Cardiac fibroblast (primary cell): ENCODE measurements at places on chromosomes 3 and 15.

DNA sequence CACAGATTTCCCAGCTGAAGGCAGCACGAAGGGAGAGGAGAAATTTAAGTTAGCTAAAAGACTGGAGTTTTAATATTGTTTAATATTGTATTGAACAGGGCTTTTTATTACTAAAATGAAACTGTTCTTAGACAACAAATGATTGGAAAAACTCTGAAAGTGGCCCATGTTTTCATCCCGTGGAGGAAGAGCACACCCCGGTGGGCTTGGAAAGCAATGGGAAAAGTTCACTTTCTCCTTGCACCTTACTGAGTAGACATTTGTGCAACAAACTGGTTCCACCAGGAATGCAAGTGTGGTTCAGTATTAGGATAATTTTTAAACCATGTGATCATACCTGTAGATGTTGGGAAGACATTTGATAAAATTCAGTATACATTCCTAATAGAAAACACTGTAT, 8.2 kb upstream of the ESYT3 start:
- peak; percentile 60 for DNase-seq

DNA sequence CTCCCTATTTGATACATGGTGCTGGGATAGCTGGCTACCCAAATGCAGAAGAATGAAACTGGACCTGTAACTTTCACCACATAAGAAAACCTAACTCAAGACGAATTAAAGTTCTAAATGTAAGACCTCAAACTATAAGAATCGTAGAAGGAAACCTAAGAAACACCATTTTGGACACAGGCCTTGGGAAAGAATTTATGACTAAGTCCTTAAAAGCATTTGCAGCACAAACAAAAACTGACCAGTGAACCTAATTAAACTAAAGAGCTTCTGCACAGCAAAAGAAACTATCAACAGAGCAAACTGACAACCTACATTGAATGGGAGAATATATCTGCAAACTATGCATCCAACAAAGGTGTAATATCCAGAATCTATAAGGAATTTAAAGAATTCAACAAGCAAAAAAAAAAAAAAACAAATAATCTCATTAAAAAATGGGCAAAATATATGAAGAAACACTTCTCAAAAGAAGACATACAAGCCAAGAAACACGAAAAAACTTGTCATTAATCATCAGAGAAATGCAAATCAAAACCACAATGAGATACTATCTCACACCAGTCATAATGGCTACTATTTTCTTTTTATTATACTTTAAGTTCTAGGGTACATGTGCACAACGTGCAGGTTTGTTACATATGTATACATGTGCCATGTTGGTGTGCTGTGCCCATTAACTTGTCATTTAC, 37.0 kb downstream of the HDGFL3 start:
- DNase-seq = peak; percentile 50

- DNase-seq = no peak
Observed at GRCh38 chr3:160210341-160210740, 14.9 kb upstream of the C3orf80 start.

DNA sequence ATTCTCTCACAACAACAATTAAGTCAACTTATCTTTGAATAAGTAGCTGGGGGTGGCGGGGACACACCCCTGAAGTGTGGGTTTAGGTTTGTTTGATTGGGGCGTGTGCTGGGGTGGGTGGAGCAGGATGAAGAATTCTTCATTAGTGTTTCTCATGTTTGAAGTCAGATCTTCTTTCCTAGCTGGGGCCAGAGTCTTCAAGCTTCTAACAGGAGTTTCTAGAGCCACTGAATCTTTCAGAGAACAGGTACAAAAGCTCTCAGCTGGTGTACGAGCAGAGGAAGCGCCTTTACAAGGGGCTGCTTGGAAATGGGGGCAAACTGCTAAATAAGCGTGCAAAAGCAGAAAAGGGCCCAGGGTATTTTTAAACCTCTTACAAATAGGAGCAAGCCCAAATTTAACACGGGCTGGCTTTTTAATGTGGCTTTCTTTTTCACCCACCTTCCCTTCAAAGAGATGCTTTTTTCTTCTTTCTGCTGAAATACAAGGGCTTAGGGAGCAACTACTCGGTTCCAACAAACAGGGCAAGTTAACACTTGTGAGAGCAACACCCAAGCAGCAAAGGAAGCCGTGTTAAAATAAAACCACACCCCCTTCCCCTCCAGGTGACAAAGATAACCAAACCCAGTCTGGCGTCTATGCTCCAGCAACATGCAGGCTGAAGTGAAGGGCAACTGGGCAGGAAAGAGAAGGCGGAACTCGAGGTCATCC, 86.9 kb upstream of the RASGRP1 start:
- DNase-seq = no peak

DNA sequence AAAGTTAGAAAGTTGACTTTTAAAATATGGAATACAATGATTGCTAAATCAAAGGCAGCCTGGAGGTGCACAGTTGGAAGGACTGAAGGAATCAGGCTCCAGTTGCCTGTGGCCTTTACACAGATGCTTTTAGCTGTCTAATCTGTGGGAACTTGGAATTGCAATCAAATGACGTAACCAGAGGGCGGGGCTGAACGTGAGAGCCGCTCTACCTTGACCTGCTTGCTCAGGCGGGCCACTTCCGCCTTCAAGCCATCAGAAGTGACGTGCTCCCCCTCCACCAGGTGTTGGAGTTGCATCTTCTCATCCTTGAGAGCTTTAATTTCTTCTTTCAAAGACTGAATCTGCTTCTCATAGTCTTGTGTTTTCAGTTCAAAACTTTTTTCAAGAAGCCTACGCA, 37.7 kb upstream of the GNB5 start:
- DNase-seq = peak; percentile 28

GRCh38 chr3:112671930-112672715, 31.2 kb upstream of the CCDC80 start:
- DNase-seq = peak; percentile 95

DNA sequence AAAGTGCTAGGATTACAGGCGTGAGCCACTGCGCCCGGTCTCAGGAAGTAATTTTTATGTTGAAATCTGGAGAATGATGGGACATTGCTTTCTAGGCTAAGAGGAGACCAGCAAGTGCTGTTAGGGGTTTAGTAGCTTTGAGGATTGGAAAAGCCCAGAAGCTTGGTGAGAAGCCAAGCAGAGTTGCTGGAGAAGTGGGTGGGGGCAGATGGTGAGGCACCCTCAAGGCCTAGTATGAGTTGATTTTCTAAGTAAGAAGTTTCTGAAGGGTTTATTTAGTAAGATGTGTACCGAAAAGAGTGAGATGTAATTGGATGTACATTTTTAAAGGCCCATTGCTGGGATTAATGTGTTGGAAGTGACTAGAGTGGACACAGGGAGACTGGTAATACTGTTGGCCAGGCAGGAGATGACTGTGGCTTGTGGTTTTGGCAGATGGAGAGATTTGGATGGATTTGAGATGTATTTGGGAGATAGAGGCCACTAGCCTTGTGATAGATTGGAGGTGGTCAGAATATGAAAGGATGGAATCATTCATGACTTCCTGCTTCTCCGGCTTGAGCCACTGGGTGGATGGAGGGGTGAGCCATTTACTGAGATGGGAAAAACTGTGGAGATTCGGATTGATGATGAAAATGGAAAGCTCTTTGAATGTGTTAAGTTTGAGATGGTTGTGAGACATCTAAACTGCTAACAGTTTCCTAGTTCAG, 2.3 kb downstream of the LRRC28 start:
- DNase-seq = peak; percentile 43

GRCh38 chr3:126058666-126059065, 25.3 kb downstream of the SLC41A3 start:
- DNase-seq = no peak

DNA sequence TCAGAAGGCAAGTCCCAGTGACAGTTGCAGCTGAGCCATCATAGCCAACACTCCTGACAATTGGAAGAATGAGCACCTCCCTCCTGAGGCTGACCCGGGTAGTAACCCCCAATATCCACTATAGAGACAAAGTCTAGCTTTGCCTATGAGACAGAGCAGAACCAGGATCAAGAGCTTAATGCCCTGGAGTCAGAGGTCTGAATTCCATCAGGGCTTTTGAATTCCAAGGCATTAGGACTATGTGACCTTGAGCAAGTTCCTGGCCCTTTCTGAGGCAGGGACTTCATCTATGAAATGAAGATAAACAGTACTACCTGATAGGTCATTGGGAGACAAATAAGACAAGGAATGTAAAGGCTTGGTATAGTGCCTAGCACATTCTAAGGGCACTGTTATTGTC, 3.1 kb upstream of the INAFM2 start:
- no peak for DNase-seq

DNA sequence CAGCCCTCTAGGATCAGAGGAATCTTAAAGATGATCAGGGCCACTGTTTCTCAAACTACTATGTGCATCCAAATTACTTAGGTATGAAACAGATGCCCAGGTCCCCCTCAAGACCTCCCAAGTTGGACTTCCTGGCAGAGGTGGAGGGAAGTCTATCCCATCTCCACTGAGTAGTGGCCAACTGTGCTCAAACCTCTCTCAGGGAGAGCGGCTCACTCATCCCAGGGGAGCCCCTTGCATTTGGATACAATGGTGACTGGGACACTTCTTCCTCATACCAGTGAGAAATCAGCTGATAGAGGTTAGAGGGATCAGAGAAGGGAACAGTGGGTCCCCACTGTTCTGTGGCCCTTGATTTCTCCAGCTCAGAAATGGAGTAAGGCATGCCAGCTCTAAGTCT, 8.7 kb upstream of the WNT7A start:
- DNase-seq = no peak

GRCh38 chr15:63381301-63382204, at the start of gene CA12:
CA12 (minus strand) TSS chr15:63381846; CDS start chr15:63381720, 126 bp downstream.
- peak; percentile 53 for DNase-seq

- no peak for DNase-seq
Observed at GRCh38 chr3:133750259-133750656, 4.1 kb downstream of the TF start.

DNA sequence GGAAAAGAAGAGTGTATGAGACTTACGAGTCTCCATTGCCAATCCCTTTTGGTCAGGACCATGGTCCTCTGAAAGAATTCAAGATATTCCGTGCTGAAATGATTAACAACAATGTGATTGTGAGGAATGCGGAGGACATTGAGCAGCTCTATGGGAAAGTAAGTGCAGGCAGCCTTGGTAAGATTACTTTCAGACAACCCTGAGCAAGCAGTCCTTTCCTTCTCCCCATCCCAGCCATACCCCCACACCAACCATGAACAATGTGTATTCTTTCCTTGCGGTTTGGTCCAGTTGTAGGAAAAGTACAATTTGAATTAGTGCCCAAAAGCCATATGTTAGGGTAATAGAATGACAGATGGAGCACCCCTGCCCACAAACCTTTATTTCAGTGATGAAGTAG, 5.6 kb downstream of the TSEN2 start:
- DNase-seq = peak; percentile 53

DNA sequence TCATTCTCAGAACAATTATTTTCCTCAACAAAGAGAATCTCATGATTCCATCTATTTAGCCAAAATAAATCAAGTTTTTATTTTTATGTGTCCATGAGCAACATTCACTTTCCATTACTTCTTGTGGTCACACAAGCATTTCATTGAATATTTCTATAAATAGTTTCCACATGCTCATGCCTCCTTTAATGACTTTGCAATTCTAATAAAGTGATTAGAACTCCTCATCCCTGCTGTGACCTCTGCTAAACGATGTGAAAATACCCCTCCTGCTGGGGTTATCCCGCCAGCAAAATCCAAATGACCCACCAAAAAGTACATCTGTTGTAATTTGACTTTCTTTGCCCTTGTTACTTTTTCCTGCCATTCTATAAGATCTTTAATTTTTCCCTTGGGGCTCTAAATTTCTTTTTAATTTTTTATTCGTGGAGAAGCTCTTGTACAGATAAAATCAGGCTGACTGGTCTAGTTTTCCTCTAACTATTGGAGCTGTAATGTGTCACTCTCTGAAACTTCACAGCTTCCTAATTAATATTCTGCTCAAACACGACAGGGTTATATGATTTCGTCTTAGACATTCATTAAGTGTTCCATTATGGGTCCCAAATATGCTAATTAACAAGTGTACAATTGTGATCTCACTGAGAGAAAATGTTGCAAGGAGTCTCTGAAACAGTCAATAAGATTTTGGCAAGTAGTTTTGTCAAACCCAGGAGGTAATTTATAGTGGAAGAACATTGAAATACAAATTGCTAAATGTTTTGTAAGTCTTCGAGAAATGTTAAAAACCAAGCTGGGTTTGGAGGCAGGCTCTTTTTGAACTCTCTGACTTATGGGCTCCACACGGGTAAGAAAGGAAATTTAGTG, 533.1 kb upstream of the NAALADL2 start:
- peak; percentile 40 for DNase-seq

GRCh38 chr3:73314151-73314951, 252.9 kb downstream of the EBLN2 start:
- DNase-seq = no peak

DNA sequence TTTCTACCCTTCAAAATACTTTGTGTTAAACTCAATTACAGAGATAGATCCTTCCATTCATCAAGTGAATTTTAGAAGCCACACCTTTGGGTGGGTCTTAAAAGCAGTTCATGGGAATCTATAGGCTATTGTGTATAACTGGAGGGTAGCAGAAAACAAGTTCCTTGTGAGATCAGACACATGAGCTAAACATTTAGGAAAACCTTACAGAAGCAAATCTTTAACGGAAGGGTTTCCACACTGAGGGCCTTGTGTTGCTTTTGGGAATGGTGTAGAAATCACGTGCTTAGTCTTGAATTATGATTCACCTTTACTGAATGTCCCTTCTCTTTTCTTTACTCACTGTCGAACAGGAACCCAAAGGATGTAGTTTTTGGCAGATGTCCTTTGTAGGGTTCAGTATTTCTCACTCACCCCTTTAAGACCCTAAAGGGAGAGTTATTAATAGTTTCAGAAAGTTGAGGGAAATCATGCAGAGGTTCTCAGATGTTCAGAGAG, 257.3 kb upstream of the CTDSPL start:
- DNase-seq = peak; percentile 59

GRCh38 chr3:115602194-115602593, 21.1 kb upstream of the GAP43 start:
- DNase-seq = no peak

DNA sequence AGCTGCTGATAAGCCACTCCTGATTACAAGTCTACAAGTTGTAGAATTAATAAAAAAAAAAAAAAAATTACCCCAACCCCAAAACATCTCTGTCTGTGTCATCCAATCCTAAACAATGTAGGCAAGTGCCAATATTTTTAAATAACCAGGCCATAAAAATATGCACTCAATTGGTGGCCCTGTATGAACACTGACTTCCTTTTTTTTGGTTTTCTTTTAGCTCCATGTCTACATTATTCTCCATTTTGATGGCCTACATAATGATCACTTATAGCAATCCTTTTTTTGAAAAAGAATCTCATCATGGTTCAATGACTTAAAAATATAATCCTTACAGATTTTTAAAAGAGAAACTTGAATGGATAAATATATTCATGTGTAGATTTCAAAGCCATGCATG, 72.1 kb downstream of the FOXP1 start:
- DNase-seq = no peak

DNA sequence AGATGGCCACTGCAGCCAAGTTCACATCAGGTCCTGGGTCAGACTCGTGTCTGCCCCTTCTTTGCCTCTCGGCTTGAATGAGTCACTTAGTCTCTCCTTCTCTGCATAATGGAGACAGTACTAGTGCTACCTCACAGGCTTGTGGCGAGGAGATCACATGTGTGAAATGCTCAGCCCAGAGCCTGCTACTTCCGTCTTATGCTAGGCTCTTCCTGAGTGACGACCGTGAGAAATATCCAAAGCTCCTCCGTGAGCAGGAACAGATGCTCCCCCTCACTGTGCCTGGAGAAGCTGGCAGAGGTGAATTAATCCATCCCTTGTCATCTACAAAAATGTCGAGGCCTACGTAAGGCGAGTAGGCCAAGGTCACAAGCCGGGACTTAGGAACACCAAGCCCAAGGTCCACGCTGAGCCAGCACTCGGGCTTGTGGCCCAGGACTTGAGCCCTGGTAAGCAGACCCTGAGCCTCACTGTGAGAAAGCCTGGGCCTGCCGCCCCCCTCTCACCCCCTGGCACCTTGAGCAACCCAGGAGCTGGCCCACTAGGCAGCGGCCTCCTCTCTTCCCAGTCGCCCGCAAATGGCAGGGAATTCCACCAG, 17.9 kb downstream of the PAK6 start:
- DNase-seq = no peak
